Stimulated activated CD8-positive, alpha-beta memory T cell treated with anti-CD3 and anti-CD28 coated beads, Interleukin-15, amount 100 ng/mL, for 1 hour (primary cell): ENCODE measurements at places on chromosomes 16 and 17.

DNA sequence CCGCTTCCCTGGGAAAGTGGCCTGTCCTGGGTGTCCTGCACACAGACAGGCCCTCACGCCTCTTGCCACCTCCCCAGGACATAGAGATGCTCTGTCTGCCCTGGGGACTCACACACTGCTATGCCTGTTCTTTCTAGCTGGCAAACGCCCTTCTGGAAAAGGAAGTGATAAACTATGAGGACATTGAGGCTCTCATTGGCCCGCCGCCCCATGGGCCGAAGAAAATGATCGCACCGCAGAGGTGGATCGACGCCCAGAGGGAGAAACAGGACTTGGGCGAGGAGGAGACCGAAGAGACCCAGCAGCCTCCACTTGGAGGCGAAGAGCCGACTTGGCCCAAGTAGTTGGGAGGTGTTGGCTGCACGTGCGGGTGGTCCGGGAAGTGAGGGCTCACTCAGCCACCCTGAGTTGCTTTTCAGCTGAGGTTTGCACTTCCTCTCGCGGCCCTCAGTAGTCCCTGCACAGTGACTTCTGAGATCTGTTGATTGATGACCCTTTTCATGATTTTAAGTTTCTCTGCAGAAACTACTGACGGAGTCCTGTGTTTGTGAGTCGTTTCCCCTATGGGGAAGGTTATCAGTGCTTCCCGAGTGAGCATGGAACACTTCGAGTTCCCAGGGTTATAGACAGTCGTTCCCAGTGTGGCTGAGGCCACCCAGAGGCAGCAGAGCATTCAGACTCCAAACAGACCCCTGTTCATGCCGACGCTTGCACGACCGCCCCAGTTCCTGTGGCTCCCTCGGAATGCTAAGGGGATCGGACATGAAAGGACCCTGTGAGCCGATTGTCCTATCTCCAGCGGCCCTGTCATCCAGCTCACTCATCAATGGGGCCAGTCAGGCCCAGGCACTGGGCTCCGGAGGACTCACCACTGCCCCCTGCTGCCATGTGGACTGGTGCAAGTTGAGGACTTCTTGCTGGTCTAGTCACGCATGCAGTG lies 3.5 kb upstream of the RPL13 start:
- peak; percentile 74 for DNase-seq

GRCh38 chr16:11677959-11678881 lies 10.0 kb downstream of the SNN start:
- no peak for DNase-seq

GRCh38 chr17:17142556-17142955 lies 63.6 kb downstream of the PLD6 start:
- DNase-seq = no peak

- DNase-seq = no peak
Measured at GRCh38 chr16:48188449-48189102, 32.8 kb upstream of the ABCC12 start.

DNA sequence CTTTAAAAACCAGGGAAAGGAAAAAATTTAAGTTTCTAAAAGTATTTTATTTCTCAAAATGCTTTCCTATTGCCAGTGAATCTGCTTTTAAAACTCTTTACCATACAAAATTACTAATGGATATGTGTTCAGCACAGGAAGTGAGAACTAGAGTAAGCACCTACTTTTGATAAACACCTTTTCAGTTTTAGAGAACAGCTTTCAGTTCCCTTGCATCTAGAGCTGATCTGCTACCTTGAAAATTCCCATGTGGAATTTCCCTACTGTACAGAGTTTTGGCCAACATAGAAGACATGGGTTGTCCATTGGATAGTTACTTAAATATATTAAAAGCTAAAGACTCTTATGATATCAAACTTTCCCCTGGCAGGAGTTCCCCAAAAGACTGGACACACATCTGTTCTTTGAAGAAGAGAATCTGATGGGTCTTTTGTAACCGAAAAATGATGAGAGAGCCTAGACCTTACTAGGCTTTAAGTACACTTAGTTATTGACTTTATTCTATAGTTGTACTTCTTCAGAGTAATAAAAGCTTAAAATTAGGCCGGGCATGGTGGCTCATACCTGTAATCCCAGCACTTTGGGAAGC lies 112.1 kb upstream of the CNTNAP4 start:
- DNase-seq = no peak

DNA sequence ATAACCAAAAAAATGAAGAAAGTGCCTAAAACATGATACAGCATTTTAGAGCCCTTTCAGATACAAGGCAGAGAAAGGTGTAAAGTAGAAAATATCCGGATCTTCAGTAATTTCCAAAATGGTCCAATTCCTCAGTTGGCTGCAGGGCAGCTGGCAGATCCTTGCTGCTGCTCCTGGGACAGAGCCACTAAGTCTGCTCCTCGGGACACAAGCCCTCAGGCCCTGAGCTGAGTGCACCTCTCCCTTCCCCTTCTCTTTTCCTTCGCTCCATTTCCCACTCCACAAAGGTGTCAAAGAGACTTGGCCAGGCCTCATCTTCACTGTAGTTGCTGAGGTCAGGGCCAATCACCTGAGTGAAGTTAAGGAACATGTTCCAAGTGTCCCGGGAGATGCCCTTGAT lies 40.5 kb downstream of the DCUN1D3 start:
- DNase-seq = no peak

DNA sequence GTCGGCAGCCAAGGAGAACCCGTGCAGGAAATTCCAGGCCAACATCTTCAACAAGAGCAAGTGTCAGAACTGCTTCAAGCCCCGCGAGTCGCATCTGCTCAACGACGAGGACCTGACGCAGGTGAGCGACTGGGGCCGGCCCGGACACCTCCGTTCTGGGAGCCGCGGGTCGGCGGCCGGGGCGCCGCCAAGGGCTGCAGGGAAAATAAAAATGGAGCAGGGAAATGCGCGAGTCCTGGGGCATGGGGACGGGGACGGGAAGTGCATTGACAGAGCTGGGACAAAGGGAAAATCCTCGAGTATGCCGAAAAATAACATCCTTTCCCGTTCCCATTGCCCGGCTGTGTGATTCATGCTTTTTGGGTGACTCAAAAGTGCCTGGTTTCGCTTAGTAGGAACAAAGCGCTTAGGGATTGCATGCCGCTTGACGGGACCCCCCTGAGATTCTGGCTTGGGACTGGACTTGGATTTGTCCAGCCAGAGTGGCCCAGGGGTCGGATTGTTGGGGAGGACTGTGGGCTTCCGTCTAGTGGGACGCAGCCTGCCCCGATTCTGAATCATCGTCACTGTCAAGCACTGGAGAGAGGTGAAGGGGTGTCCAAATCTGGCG lies 699 bp downstream of the MPRIP start:
- DNase-seq = no peak

DNA sequence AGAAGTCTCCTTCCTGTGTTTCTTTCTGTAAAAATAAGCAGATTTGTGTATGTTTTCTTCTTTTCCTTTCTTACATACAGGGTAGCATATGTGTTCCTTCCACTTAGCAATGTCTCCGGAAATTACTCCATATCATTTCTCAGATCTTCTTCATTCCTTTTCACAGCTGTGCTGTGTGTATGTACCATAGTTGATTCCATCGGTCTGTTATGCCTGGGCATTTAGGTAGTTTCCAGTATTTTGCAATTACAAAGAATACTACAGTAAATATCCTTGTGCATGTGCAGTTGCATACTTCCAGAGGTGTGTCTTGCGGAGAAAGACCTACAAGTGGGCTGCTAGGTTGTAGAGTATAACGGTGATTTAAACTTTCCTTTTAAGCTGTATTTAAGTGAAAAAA lies 69.8 kb downstream of the CLEC16A start:
- DNase-seq = no peak

GRCh38 chr16:4572715-4573114 lies 16.6 kb downstream of the C16orf96 start:
- no peak for DNase-seq

DNA sequence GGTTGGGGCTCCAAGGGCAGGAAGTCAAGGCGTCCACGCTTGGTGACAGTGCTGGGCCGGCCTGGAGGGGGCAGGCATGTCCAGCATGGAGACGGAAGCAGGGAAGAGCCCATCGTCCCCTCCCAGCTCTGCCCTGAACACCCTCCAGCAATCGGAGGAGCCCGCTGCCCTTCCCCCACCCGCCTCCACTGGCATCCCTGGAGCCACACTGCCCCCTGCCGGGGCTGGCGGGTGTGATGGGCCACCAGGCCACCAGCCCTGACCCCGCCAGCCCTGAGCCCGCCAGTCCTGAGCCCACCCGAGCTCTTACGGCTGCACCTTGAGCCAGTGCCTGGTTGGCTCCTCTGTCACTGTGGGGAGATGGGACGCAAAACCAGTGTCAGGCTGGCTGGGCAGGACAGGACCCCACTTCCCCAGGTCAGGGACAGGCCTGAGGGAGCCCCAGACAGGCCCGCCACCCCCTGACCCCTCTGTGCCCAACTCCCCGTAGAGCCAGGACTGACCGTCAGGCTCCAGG lies 4.1 kb upstream of the CDH15 start:
- DNase-seq = peak; percentile 67

- DNase-seq = no peak
Measured at GRCh38 chr17:19644493-19645210, 3.9 kb upstream of the ALDH3A2 start.
